ENCODE measurements at places on chromosomes 1 and 21.

GRCh38 chr1:234149217-234149616 is 224.0 kb upstream of the COA6 start:
- DNase-seq, result no peak

DNA sequence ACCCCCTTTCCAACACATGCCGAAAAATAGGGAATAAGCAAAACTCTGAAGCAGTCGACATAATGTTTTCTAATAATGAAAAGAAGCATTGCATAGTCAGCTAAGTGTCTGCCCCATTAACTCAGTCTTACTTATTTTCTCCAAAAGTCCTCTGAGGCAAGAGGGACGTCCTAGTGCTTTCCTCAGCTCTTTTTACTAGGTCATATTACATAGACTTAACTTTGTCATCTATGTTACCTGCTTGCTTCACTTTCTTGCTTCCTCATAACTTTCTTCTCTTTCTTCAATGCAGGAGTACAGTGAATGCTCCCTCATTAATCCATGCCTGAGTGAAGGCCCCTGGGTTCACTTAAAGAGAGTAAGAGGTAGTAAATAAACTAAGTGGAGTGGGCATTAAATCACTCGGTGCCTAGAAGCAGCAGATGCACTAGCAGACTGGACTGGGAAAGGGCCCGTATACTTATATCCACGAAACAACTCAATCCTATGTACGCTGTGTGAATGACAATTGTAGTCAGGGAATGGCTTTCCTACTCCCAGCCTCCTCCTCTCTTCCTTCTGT is 210.5 kb upstream of the SPAG17 start:
- DNase-seq, result no peak

DNA sequence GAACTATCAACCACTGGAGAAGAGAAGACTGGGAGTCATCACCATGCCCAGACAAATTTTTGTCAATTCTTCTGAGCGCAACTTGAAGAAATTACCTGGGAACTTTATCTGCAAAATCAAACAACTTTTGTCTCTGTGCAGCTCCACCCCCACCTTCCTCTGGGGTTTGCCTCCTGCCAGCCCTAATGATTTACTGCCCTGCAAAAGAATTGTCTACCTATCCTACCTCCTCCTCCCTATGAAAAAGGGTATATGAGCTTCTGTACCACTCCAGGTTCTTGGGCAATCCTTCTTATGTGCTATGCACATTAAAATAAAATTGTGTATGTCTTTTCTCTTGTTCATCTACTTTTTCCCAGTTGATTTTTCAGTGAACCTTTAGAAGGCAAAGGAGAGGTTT is 191.9 kb downstream of the URB2 start:
- no peak for DNase-seq

DNA sequence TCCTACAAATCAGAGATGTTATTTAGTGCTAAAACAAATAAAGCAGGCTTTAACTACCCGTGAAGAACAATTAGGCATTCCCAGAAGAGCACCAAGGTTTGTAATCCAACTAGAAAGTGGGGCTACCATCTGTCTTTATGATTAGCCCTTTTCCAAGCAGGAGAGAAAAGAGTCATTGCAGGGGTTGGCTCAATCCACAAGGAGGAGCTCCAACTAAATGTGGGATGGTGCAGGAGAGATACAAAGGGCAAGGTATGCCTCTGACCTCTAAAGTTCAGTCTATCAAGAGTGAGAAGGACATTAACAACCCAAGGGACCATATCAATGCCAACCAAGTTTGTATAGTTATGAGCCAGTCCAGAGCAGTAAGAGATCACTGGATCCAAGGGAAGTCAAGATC is 382.7 kb upstream of the DUSP10 start:
- no peak for DNase-seq

- no peak for DNase-seq
Measured at GRCh38 chr1:33578557-33579448, 106.4 kb downstream of the ZSCAN20 start.

DNA sequence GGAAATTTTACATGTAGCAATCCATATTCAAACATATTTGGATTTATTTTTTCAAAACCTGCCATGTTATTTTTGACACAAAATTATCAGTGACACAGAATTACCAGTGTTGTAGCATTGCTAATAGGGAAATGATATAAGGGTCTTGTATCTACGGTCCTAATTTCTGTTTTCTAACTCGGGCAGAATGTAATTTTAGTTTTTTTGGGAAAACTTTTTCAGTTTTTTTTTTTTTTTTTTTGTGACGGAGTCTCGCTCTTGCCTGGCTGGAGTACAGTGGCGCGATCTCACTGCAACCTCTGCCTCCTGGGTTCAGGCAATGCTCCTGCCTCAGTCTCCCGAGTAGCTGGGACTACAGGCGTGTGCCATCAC is 2.6 kb downstream of the UQCRH start:
- DNase-seq, result no peak

DNA sequence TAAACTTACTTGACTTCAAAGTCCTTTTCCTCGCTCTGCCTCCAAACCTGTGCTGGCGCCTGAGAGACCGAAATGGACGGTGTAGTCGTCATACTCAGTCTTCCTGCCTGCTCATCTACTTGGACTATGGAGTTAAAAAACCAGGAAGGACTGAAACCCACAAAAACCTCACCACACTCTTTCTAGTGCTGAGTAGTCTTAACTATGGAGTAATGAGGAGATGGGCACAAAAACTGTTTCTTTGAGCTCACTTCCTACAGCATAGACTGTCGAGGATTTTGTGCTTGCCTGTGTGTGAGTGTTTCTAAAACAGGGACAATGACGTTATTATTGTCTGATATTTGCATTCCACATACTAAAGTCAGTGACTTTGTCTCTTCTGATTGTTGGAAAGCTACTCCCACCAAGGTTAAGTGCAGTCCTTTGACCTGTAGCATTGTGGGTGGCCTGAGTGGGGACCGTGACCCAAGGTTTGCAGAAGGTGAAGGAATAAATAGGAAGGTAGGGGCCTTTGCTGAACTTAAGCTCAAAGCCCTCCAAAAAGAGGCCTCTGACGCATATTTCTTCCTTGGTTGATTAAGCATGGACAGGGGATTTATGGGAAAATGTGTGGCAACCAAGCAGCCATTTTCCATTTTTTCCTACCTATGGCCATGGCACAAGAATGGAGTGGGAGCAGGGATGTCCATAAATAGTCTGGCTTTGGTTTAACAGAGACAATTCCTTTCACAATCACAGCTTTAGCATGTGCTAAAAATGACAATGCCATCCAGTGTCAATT is 109.6 kb downstream of the ZBTB18 start:
- no peak for DNase-seq

- DNase-seq, result no peak
Measured at GRCh38 chr1:174367892-174368291, 79.9 kb upstream of the GPR52 start.

All from NCI-H226 (cell line).